ENCODE measurements at places on chromosomes 11 and 22.

DNA sequence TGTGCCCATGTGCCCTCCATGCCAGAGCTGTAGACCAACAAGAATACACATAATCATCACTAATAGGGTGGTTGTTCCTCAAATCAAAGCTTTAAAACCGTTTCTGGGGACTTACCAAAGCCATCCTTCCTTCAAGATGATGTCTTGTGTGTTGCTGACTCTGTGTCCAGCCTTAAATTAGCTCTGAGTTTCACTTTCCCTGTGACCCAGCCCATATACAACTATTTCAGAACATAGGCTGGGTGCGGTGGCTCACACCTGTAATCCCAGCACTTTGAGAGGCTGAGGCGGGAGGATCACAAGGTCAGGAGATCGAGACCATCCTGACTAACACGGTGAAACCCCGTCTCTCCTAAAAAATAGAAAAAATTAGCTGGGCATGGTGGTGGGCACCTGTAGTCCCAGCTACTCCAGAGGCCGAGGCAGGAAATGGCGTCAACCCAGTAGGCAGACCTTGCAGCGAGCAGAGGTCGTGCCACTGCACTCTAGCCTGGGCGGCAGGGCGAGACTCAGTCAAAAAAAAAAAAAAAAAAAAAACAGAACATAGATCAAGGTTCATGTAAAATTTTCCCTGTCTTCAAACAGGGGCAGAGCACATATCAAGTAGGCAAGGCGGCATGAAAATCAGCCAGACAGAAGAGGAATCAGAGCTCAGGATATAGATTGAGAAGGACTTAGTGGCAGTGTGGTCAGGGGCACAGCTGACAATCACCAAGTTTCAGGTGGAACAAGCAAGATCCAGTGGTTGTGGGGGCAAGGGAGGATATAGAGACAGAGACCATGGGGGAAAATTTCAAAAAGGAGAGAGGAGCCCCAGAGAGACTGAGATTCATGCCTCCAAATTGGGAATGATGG lies at the start of gene PLAAT2:
PLAAT2 (minus strand) TSS at position 179 of the 855 bp plus-strand sequence; CDS start at position 124, 55 bp downstream.
- no peak for DNase-seq

- peak; percentile 49 for DNase-seq
These were observed 35.7 kb upstream of the DKK3 start for GRCh38 chr11:12043959-12044791.

- no peak for DNase-seq
These were observed 63.4 kb downstream of the NRXN2 start for GRCh38 chr11:64659417-64660144.

DNA sequence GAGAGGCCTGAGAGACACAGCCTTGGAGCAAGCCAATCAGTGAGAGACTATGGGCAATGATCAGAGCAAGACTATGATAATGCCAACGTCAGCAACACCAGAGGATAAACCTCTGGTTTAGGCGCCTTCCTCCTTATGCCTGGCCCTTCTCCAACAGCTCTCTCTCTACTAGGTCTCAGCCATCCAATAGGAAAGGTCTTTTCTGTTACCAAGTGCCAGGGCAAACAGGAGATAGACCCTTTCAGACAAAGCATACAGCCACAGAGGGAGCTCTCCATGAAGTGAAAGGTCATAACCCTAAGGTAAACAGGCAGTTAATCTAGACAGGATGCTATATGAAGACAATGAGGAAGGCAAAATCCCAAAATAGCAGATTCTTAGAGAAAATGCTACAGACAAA lies 9.5 kb downstream of the STK33 start:
- no peak for DNase-seq

GRCh38 chr11:15621565-15621964 lies 506.8 kb downstream of the INSC start:
- no peak for DNase-seq

GRCh38 chr11:14819596-14819995 lies 72.4 kb downstream of the CYP2R1 start:
- no peak for DNase-seq

DNA sequence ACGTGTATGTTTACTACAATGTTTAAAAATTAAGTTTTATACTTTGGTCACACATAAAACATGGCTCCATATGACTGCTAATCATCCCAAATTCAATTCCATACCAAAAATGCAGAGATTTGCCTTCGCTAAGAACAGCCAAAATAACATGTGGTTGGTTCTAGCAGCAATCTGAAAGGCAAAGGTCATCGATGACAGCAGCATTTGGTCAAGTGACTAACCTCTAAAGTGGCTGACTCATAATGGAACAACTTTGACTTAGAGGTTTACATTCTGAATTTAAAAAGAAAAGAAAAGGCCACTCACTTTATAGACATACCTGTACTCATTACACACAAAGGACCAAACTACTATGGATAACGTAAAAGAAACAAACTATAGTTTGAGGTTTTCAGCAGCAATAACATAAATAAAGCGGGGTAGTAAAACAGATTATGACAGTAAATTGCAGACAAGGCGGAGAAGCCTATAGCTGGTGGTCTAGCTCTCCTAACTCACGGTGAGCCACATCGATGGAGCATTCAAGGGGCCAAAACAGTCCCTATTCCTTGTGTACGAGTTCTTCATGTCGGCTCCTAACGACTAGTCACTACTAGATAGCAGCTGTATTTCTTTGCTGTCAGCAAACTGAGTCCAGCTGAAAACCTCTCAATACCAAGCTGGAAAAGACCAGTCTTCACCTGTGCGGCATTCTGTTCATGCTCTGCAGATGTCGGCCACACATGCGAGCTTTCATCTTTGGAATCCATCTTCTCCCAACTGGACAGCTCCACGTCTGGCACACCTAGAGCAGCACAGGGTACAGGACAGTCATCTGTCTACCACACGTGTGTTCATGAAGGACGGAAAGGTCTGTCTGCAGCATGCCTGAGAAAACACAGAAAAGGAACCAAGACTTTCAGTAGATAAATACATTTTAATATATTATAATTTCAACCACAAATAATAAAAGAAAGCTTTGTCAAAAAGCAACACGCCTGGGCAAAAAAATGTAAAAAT lies 42.1 kb downstream of the PRDM10 start:
- DNase-seq, result no peak

DNA sequence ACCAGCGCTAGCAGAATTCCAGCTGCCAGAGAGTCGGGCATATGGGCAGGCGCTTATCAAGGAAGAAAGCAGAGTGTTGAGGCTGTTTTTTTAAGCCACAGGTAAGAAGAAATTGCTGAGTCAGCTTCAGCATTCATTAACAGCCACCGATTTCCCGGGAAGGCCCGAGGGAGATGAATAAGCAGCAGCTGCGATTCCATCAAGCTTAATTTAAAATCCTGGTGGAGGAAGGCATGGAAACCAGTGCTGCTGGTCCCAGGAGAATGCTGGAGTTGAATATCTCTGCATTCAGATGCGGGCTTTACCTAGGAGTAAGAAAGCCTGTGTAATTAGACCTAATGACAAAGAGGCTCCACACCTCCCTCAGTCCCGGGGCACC lies 168.8 kb downstream of the BRD1 start:
- DNase-seq, result no peak

- DNase-seq, result no peak
These were observed 28.1 kb downstream of the RRAS2 start for GRCh38 chr11:14330881-14331280.

- DNase-seq, result no peak
These were observed 265.1 kb downstream of the FAM76B start for GRCh38 chr11:95524314-95525036.

DNA sequence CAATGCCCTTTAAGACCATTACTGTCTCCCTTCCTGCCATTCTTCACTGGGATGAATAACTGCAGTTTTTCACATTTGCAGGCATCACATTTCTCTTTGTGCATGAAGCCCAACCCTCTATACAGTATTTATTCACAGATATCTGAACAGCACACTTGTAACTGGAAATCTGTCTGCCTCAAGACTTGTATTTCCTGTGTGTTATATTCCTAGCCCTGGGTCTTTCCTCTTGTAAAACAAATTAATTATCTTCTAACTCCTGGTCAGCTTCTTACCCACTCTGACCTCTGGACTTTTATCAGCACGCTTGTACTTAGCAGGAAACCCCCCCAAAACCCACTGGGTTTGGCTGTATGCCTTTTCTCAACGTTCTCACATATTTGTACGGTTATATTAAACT lies 2.0 kb downstream of the CSRP3 start:
- no peak for DNase-seq

DNA sequence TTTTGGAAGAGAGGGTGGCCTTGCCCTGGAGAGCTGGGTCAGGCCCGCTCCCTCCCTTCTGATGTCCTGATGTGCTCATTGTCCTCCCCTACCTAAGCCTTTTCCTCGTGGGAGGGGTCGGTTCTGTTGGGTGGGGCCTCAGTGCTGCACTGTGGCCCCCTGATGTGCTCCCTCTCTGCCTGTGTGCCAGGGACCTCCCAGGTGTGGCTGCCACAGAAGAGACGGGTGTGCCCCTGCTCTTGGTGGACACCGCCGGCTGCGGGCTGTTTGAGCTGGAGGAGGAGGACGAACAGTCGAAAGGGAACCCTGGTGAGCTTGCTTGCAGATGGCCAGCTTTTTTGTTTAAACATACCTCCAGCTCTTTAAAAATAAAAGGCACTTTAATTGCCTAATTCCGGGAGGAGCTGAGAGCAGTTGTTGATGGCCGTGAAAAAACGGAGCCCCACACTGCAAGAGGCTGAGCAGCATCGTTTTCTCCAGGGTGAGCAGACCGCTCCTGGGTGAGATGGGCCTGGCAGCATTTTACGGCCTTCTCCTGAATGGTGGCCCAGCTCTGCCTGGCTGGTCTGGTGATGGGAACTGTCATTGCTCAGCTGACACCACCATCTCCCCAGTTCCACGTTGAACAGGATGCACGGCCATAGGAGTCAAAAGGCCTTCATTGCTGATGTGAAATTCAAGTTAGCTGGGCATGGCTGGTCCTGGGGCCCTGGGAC lies 30.1 kb downstream of the IGHMBP2 start:
- DNase-seq, result no peak

DNA sequence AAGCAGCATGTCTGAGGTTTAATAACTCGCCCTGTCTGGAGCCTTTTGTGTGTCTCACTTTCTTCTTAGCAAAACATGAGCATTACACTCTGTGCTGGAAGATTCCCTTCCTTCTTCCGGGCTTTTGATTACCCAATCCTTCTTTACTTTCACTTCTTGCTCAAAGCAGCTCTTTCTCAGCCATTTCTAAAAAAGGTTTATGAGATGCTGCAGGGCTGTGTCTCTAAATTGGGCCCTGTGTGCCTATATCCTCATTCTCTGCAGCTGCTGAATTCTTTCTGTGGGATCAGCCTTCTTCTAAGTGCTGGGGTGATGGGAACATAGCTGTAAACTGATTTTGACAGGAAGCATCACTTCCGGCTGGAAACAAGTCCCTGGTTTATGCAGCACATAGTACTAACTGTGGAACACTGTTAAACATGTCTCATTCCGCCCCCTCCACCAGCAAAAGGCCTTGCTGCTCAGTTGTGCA lies 71.8 kb downstream of the PIWIL4 start:
- no peak for DNase-seq

GRCh38 chr11:60482361-60482760 lies 10.2 kb upstream of the MS4A12 start:
- DNase-seq, result no peak

DNA sequence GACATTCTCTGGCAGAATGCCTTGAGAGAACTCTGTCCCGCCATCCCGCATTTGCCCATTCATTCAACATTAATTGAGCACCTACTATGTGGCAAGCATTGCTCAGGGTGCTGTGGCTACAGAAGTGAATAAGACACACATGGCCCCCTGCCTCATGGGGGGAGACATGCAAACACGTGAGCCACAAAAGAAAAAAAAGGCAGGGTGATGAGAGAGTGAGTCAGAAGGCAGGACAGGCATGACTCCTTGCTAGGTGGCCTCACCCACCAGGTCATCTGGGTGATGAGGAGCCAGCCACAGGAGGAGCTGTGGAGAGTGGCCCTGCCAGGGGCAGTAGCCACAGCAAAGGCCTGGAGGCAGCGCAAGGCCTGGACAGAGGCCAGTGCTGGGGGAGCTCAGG lies 4.9 kb downstream of the CHRM4 start:
- no peak for DNase-seq

- DNase-seq, result no peak
These were observed 10.6 kb upstream of the ACER3 start for GRCh38 chr11:76850130-76850529.

GRCh38 chr11:70243912-70244652 lies 26.4 kb upstream of the PPFIA1 start:
- no peak for DNase-seq

DNA sequence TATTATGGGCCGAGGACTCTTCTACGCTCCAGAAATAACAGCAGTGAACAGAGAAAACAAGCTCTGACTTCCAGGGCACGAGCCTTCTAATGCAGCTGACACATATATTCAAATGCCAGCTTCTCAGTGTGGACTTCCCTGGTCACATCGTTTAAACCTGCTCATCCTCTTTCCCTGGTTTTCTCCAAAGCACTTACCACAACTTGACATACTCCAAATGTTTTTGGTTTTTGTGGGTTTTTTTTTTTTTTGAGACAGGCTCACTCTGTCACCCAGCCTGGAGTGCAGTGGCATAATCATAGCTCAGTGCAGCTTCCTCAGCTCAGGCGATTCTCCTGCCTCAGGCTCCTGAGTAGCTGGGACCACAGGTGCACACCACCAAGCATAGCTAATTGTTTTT lies 105.5 kb downstream of the MICAL3 start:
- DNase-seq, result no peak

DNA sequence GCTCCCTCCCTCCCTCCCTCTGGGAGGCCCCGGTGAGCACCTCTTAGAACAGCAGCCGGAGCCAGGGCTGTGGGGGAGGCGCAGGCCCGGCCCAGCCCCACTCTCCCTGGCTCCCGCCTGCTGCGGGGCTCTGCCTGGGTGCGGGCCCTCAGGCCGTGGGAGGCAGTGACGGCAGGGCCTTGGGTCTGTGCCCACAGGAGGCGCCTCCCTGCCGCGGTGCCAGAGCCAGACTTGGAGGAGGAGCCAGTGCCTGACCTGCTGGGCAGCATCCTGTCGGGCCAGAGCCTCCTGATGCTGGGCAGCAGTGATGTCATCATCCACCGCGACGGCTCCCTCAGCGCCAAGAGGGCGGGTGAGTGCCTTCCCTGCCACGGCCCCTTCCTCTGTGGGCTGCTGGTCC lies 9.5 kb downstream of the IRF7 start:
- no peak for DNase-seq

- no peak for DNase-seq
These were observed 572.7 kb downstream of the SOX6 start for GRCh38 chr11:15783619-15784018.

DNA sequence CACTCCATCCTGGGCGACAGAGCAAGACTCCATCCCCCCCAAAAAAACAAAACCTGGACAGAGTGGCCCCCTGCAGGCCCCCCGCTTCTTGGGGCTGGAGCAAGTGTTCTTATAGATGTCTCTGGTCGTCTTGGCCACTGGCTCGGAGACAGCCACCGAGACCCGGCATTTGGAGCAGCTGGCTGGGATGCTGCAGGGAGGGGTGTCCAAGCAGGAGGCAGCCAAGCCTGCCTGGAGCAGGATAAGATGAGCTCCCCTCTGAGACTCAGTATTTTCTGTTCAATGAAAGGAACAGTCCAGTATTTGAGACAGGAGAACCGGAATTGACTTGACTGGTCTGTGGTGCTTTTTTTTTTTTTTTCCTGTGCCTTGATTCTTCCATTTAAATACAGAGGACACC lies 44.5 kb downstream of the BCR start:
- DNase-seq, result no peak

- no peak for DNase-seq
These were observed 33.6 kb upstream of the RELT start for GRCh38 chr11:73342633-73343032.

- DNase-seq, result no peak
These were observed 21.2 kb upstream of the CD5 start for GRCh38 chr11:61080986-61081590.

All from activated CD4-positive, alpha-beta T cell treated with anti-CD3 and anti-CD28 coated beads, Interleukin-2, amount 50 U/mL, for 24 hours (primary cell).